Placental pericyte (primary cell): ENCODE measurements at places on chromosomes 13 and 19. TPM values are rescaled to one million over a fixed set of nuclear protein-coding genes. Genes with fewer than 3 reads are reported as not detected.

SGCG gene
- 2.1 and 3.3 TPM in 2 replicates for total RNA-seq

CGB3 gene
- total RNA-seq: not detected in 2 replicates

ARID3A gene
- 83.9 and 112 TPM in 2 replicates for total RNA-seq

COMP gene
- not detected in 2 replicates for total RNA-seq

THAP8 gene
- total RNA-seq: 2.6 and 3.1 TPM in 2 replicates

IZUMO2 gene
- total RNA-seq: not detected in 2 replicates

DCT gene
- not detected in 2 replicates for total RNA-seq

C13orf42 gene
- not detected in 2 replicates for total RNA-seq

STX10 gene
- 63.0 and 69.0 TPM in 2 replicates for total RNA-seq

GSX1 gene
- not detected in 2 replicates for total RNA-seq
